HuH-7.5 (cell line): ENCODE measurements at places on chromosomes 16 and 17.

DNA sequence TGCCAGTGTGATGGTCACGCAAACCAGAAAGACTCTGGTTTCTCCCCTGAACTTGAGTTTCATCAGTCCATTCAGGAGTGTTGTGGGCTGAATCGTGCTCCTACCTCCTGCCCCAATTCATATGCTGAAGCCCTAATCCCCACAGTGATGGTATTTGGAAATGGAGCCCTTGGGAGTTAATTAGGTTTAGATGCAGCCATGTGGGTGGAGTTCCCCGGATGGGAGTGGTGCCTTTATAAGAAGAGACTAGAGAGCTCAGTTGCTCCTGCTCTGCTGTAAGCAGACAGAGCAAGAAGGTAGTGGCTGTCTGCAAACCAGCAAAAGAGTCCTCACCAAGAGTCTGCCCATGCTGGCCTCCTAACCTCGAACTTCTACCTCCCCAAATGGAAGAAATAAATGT is 160.3 kb upstream of the DYNLRB2 start:
- DNase-seq = no peak

DNA sequence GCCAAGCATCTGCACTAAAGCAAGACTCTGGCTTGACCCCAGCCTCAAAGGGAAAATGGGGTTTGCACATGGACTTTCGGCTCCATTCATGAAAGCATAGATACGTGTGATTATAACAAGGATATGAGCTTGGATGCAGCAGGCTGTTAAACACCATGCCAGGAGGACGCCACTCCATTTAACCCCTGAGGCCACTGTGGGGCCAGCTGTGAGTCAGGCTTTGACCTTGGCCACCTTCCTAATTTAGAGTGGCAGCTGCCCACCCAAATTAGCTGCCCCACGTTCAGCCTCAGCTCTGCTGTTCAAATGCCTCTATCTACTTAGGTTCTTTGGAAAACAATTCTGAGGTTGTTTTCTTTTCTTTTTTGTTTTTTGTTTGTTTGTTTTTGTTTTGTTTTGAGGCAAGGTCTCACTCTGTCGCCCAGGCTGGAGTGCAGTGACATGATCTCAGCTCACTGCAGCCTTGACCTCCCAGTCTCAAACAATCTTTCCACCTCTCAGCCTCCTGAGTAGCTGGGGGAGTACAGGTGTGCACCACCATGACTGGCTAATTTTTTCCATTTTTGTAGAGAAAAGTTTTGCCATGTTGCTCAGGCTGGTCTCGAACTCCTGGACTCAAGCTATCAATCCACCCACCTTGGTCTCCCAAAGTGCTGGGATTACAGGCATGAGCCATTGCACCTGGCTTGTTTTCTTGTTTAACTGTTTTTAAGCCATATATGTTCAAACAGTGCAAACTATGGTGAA is 23.2 kb upstream of the KIFC3 start:
- DNase-seq = no peak

DNA sequence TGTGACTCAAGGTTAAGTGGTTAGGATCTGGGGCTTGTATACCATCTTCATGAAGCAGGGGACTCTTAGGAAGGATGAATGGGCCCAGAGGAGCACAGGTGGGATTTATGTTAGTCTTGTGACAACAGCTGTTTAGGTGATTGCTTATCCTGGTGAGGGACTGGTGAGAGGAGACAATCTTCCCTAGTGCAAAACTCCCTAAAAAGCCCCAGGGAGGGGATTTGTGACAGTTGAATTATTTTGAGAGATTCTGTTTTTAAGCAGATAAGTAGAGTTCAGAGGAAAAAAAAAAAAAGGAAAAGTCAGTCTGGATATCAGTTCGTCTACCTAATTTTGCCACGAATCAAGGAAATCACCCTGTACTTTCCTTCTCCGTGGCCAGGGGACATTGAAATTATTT is 35.1 kb upstream of the SEC14L1 start:
- DNase-seq = no peak

GRCh38 chr17:6639014-6639585 is 1.4 kb downstream of the KIAA0753 start:
- no peak for DNase-seq
